ENCODE measurements at places on chromosomes 16 and 17.

- DNase-seq, result no peak
Observed at GRCh38 chr17:80961541-80962330, 29.9 kb upstream of the CHMP6 start.

DNA sequence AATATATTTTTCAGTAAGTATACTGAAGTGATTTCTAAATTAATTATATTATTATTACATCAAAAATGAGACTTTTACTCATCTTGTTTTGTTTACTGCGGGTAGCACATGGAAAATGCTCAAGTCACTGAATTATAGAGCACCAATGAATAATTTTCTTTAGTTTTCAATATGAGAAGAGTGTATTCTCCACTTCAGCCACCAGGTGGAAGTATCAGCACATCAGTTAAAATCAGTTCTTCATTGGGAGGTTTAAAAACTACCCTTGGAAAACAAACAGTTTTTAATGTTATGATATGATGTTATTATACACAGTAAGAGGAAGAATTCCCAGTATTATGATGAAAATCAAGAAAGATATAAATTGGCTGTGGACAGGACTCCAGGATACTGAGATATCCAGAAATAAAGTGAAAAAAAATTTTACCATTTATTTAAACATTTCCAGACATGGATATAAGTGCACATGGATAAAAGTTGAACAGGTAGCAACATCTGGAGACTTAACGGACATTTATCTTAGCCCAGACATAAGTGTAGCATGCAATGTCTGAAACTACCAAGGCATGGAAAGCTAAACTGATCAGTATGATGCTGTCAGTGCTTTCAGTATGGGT is 467.3 kb downstream of the KCNJ2 start:
- DNase-seq, result no peak

GRCh38 chr17:17537311-17538099 is 41.3 kb upstream of the RASD1 start:
- no peak for DNase-seq

GRCh38 chr17:72991651-72992050 is 100.8 kb downstream of the SLC39A11 start:
- DNase-seq, result no peak

DNA sequence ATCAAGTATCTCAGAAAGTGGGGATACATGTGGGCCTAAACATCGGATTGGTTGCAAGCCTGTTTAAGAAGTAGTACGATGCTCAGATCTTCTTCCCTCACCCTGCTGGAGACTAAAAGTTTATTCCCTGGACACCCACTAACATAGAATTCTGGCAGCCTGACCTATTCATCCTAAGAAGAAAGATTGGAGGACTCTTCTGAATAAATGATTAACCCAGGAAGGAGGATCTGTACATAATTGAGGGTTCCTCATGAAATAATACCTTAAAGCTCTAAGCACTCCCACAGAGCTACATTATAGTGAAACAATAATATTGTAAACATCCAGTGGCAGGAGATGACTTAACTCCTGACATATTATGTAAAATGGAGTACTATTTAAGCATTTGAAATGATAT is 111.7 kb downstream of the NLK start:
- no peak for DNase-seq

DNA sequence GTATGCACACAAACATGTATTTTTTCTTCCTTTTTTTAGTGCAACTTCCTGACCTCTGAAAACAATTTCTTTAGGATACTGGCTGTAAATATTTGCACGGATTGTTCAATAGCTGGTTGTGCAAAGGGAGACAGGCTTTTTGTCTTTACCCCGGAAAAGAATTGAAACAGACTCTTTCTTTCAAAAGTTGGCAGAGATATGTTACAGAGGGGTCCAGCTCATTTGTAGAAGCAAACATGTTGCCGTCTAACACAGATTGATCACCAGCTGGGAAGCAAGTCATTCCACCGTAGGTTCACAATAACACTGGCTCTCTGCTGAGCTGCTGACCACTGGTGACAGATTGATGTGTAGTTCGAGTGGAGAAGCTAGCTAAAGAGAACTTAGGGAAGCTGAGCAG is 130.9 kb downstream of the STX8 start:
- no peak for DNase-seq

GRCh38 chr17:33169580-33170285 is 123.4 kb downstream of the ASIC2 start:
- DNase-seq, result no peak

- peak; percentile 59 for DNase-seq
Observed at GRCh38 chr17:38705803-38706504, 881 bp downstream of the MLLT6 start.

DNA sequence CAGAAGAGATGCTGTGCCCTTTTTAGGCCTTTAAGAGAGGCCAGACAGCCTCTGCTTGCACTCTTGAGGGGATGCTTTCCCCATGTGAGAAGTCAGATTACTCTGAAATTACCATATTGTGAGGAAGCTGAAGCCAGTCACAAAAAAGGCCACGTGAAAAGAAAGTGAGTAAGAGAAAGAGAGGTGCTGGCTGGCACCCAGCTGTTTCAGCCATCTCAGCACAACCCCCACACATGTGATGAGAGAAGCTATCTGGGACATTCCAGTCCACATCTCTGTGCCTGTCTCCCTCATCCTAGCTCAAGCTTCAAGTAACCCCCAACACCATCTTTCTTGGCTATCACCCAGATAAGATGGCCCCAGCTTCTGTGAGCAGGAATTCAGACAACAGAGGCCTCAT is 131.4 kb downstream of the HS3ST2 start:
- no peak for DNase-seq

- peak; percentile 57 for DNase-seq
Observed at GRCh38 chr16:89241187-89242007, 23.9 kb downstream of the ZNF778 start.

- peak; percentile 67 for DNase-seq
Observed at GRCh38 chr17:17812211-17813054, 24.4 kb downstream of the SREBF1 start.

DNA sequence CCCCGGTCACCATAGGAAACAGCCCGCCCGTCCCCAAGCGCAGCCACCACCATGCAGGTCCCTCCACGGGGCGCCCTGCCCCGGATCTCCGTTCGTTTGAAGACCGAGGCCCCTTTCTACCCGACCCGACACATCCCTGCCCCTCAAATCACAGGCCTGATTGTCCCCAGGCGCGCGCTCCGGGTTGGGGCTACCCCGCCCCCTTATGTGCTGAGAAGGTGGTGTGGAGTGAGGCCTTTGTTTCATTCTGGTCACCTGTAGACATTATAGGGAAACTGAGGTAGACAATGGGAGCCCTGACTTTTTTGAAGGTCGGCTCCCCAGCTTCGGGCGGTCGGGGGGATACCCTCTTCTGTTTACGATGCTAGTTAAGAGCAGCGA is 763 bp upstream of the ACTG1 start:
- DNase-seq, result no peak

GRCh38 chr17:82297280-82297713 is 20.1 kb downstream of the CD7 start:
- no peak for DNase-seq

DNA sequence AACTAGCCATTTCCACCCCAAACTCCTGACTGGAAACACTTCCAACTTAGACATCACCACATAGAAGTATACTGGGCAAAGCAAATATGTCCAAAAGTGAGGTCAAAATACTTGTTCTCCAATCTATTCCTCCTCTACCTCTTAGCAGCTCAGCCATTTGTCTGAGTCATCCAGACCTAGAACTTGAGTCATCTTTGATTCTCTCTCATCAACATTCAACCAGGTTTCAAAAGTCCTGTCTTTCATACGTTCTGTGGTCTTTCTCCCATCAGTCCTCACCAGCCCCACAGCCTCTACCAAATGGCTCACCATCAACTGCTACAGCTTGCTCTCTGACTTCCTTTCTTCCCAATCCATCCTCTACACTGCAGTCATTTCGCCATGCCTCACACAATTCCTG is 6.8 kb downstream of the ANKFY1 start:
- DNase-seq, result no peak

DNA sequence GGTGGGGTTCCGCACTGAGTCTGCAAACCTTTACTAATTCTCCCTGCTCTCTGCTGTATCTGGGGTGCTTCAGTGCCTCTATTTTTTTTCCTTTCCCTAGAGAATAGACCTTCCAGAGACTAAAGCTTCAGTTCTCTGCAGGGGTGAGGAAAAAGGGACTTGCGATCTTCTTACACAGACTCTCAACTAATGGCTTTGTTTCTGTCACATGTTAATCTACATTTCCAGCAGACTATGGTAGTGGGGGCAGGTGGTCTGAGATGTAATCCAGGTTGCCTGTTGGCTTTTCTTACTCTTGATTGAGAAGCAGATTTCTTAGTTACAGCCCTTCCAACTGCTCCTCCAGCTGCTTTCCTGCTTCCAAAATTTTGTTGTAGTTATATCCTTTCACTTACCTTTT is 229.0 kb upstream of the NLRP1 start:
- DNase-seq, result no peak

- DNase-seq, result no peak
Observed at GRCh38 chr16:25199457-25199856, 17.3 kb upstream of the AQP8 start.

DNA sequence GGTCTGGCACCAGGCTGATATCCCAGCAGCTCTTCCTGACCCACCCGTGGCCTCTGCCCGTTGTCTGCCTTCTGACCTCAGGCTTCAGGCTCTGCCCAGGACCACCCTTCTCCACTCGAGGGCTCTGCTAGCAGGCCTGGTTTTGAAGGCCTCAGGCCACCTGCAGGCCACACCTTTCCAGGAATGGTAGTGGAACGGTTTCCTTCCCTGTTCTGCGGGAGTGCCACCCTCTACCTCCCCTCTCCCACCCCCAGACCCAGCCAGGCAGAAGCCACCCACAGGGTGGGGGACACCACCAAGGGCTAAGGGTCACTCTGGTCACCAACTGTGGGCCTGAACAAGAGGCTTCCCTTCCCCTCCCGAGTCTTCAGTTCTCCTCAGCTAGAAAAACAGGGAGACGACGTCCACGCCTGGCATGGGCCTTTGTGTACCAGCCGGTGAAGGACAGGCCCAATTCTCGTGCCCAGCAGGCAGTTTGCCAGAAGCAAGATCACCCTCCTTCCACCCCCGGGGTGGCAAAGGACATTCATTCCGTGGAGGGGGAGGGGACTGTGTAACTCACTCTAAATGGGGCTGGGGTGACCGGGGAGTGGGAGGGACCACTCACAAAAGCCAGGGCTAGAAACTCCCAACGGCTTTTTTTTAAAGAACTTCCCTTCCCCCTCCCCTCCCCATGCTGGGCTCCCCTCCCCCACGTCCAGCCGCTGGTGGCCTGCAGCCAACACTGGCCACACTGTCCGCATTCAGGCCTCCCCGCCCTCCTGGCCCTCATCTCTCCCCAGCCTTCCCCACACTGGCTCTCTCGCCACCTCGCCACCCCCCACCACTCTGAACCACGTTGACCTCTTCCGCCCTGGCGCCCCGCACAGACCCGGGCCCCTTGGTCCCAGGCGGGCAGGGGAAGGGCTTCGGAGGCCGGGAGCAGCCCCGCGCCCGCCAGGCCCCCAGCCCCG is 7.7 kb downstream of the CBX4 start:
- DNase-seq, result no peak

DNA sequence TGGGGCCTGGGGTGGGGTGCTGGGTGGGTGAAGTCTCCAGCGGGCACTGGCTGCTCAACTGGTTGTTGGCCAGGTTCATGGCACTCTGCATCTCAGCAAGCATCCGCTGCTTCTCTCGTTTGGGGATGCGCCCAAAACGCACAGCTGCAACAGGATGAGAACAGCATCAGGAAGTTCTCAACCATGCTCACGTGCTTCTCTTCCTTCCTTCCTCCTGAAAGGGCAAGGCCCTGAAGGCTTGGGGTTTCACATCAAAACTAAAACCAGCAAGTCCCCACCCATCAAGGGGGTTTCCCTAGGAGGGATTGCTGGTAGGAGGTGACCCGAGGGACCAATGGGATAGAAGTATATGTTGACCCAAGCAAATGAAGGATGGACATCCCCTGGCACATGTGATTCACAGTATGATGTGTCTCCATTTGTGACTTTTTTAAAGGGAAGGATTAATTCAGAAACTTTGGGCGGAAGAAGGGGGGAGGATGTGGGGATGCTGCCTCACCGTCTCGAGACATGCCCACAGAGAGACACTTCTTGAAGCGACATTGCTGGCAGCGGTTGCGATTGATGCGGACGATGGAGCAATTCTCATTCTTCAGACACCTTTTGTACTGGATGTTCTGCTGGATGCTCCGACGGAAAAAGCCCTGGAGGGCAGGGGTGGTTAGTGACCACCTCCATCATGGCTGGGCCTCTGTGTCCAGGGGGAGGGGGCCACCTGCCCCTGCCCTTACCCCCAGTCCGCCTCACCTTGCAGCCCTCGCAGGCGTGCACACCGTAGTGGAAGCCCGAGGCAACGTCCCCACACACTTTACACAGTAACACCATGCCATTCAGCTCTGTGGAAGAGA is 4.2 kb downstream of the NR1D1 start:
- no peak for DNase-seq

DNA sequence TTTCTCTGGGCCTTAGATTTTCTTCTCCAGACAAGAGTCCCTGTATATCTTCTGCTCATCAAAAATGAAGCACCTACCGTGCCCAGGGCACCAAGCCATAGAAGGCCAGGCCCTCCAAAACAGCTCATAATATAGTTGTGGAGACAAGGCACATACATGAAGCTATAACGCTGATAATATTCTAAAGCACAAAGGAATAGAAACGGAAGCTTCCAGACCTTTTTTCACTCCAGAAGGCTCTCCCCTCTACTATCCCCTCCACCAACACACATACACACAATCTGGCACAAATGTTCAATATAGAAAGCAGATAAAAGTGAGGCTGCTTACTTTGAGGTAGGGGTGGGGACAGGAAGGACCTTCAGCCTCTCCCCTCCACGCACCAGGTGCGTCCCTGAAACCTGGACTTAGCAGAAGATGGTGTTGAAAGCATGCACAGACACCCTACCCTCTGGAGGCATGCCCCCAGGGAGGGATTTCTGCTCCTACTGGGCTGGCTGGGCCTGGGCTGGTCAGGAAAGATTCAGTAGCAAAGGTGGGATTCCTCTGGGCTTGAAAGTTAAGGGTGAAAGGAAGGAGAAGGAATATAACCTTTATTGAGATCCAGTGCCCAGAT is 14.1 kb upstream of the SUPT4H1 start:
- DNase-seq, result no peak

- DNase-seq, result no peak
Observed at GRCh38 chr16:11211977-11212797, 43.8 kb downstream of the SOCS1 start.

DNA sequence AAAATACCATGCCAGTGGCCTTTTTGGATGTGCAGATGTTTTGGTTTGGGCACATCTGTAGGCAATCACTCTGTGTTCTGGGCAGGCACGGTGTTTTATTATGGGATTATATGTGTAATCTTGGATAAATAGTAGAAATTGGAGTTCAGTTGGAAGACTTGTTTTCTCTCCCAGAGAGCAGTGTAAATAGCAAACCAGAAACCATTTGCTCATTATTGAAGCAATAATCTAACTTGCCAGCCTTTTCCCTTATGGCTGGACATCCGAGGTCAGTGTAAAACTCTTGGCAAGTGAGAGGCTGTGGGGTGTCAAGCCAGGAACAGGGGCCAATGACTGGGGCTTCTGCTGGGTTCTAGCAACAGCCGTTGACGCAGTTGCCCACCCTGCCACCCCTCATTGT is 69.9 kb downstream of the IRX3 start:
- DNase-seq, result no peak

GRCh38 chr16:10502776-10503175 is 77.6 kb downstream of the EMP2 start:
- no peak for DNase-seq
